ENCODE measurements at places on chromosomes 12 and 14.

DNA sequence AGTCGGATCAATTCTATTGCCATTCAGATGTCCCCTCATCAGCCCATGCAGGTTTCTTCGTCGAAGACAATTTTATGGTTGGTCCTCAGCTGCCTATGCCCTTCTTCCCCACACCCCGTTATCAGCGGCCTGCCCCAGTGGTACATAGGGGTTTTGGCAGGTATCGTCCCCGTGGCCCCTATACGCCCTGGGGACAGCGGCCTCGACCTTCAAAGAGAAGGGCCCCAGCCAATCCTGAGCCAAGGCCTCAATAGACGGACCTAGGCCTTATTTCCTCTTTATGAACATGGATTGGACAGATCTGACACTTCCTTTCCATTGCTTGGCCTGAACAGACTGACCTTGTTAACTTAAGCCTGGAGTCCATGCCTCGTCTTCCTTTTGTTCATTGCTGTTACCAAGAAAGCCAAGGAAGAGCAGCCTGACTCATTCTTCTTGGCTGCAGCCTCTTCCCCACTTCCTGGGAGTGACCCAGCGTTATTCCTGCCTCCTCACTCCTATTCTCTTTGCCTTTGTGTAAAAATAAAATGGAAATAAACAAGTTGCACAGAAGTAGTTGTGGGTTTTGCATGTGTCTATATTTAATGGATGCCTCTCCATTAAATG lies 156.5 kb upstream of the AMIGO2 start:
- DNase-seq, result no peak

DNA sequence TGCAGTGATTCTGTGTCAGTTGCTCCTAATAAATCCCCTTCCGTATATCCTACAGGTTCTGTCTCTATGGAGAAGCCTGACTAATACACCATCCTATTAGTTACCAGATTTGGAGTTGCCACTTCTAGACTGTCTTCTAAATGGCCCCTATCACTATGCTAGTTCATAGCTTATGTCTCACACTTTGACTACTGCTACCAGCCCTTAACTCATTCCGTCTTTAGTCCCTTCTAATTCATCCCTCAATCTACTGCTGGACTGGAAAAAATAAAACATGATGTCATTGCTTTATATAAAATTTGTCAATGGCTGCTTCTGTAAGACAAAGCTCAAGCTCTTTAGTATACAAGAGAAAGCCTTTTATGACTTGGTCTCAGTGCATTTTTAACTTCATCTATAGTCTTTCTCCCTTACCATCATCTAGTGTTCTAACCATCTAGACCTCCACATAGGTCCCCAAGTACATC lies 99.5 kb downstream of the PPP1R12A start:
- no peak for DNase-seq

DNA sequence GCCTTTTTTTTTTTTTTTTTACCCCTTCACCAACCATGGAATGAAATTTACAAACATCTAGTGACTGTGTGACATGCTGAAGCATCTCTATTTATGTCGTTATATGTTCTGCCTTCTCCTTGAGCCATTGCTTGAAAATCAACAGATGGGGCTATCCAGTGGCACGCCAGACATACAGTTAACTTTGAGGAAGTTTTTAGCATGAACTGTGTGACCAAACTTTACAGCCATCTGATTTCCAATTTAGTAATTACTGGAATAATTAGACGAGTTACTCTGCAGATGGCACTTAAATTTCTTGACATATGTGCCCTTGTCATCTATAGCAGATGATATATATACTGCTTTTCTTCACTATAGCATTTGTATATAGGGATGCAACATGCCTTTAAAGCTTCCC lies 192.1 kb downstream of the SNAPC1 start:
- no peak for DNase-seq

DNA sequence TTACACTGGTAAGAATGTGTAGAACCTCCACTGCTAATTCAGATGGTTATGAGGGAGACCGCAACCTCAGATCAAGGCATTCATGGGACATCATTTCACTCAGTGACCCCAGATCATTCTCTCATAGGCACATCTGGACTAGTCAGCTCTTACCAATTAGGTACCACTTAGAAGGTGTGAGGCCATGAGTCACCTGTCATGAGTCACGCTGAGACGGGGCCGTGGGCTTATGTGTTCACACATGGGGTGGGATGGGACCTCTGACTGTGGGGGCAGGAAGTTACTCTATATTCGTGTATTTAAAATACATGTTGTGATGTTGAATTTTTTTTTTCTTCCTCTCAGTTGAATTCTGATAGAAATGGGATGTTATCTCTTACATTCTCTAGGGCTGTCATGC lies 55.9 kb downstream of the CCDC92 start:
- DNase-seq, result peak; percentile 18

DNA sequence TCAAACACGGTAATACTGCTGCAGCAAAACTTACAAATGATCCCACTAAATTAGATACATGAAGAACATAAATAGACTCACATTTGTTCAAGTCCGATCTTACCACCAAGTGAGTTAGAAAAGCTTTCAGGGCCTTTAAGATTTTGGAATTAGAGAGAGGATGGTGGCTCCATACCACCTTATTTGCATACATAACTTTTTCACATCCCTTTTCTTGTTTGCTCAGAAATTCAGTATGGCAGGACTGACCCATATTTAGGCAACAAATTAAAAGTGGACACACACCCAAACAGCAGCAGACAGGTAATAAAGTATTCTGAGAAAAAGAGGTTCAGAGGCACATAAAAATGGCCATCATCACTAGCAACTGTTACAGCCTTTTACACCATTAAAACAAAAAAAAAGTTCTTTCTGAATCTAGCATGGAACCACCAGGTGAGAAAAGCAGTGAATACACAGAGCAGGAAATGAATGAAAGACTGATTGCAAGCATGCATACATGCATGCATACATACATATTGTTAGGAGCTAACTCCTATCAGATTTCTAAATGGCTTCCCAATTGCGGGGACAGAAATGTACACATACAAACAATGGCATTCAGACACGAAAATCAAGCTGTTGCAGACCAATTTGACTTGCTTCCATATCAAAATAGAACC lies 23.3 kb downstream of the STXBP6 start:
- no peak for DNase-seq

- peak; percentile 13 for DNase-seq
Measured at GRCh38 chr12:89333564-89334252, 18.6 kb downstream of the DUSP6 start.

DNA sequence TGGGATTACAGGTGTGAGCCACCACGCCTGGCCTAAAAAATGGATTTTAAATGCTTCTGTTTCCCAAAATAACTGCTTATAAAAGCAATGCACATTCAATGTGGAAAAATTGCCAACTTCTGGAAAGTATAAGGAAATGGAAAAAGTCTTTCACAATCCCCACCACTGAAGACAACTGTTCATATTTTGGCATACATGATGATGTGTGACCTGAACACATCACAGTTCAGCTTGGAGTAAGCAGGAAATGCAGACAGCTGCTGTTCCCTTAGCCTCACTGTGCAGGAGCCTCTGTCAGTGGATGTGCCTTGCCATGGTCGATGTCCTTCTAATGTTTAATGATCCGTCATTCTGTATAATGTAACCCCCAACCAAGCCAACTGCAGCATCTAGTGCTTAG lies 5.2 kb downstream of the MTERF2 start:
- DNase-seq, result no peak

DNA sequence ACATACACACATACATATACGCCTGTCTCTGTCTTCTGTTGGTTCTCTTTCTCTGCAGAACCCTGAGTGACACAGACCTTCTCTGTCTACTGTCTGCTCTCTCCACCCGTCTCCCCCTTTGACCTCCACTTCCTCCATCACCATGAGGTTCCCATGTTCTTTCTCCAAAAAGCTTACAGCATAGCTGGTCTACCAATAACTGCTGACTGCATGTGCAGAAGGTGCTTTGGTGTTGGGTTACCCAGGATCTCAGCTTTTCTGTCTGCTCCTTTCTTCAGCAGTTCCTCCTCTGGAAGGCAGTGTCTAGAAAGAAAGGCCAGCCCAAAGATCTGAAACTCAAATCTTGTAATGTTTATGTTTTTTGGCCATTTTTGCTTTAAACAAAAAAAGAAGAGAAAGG lies 125.6 kb downstream of the SMOC1 start:
- no peak for DNase-seq

GRCh38 chr12:16949871-16950667 lies 344.1 kb upstream of the LMO3 start:
- no peak for DNase-seq

DNA sequence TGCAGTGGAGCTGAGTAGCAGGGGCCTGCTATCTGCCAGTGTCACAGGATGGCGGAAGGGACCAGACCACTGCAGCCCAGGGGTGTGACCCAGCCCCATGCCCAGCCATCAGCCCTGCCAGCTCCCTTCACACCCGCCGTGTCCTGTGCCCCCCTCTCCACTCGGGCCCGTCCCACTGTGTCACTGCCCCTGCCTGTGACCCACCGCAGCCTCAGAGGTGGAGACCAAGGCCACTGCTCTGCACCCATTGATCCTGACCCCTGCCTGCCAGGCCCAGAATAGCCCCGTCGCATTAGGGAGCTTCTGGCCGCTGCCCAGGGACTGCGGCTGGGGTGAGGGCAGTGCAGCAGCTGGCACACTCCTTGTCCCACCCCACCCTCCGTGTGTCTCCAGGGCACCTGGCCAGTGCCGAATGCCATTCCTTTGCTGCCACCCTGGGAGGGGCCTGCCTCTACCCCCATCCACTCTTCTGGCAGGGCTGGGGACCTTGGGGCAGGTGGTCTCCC lies 2.1 kb upstream of the CRIP2 start:
- no peak for DNase-seq

DNA sequence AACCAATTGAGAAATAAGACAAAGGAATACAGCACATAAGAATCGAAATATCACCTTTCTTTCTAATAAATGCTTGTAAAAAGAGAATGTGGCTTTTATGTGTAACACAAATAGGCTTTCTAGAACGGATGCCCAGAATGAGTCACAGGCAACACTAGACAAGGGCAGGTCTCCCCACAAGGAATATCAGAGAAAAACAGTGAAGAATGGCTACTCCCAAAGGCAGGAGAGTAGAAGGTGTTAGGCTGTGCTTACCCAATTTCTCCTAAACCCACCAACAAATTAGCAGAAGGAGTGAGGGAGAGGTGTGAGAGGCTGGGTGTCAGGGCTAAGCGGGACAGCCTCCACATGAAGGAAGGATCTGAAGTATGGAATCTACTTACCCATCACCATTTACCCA lies 55.2 kb downstream of the GALNT4 start:
- peak; percentile 41 for DNase-seq

GRCh38 chr12:20472102-20472782 lies 103.9 kb downstream of the PDE3A start:
- no peak for DNase-seq

DNA sequence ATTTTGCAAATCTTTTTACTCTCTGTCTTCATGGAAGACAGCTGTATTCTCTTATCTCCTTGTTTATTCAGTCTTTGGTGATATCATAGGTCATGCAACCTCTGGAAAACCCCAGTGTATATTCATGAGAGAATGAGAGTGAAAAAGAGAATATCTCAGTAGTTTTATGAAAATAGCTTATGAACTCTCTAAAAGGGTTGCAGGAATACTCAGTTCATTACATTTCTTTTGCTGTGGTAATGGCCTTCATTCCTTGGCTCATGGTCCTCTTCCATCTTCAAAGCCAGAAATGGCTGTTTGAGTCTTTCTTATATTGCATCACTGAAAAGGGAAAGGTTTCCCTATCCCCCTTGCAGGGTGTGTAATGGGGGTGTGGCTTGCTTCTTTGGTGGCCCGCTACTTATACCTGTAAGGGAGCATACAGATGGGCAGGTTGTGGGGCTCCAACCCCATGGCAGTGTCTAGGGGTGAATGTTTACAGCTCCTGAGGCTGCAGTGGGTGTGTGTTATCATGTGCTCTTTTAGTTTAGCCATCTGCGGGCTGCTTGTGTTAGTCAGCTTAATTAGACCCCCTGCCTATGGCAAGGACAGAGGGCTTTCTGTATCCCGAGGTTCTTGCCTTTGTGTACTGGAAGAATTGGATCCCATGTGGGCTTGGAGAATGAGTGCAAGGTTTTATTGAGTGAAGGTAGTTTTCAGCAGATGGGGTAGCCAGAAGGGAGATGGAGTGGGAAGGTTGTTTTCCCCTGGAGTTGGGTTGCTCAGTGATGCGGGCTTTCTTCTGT lies 150.2 kb downstream of the CCDC91 start:
- DNase-seq, result no peak

DNA sequence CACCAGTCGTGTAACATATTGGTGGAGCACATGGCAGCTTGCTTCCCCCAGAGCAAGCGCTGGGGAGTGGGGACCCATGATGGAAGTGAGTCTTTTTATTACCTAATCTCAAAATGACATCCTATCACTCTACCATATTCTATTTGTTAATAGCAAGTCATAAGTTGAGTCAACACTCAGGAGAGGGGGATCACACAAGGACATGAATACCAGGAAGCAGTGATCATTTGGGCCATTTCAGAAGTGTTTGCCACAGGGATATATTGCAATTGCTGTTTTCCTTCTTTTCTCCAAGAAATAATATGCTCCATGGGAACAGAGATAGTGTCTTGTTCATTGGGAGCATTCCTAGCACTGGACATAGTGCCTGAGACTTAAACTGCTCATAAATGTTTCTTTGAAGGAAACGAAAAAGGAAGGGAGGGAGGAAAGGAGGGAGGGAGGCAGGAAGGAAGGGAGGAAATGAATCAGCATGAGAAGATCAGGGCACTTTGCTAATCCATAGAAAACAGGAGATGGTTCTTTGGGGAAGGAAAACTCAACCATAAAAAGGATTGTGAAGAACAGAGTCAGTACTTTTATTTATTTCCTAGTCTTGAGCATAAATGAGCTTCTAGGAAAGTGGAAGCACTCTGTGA lies 39.2 kb upstream of the EEA1 start:
- no peak for DNase-seq

GRCh38 chr14:29906256-29906870 lies 21.3 kb downstream of the PRKD1 start:
- no peak for DNase-seq

- no peak for DNase-seq
Measured at GRCh38 chr12:123041811-123042655, 61.6 kb downstream of the ARL6IP4 start.

- DNase-seq, result no peak
Measured at GRCh38 chr12:24822121-24822899, 126.6 kb downstream of the BCAT1 start.

- no peak for DNase-seq
Measured at GRCh38 chr12:32110942-32111341, 4.3 kb downstream of the BICD1 start.

Data from CD4-positive, alpha-beta T cell treated with Interleukin-10 for 1 hour (primary cell).